ENCODE measurements at places on chromosomes 3 and 15.
A peak's percentile ranks its signal among the peaks of the same experiment; 100 is the strongest.

- no peak for DNase-seq
These were observed 421.9 kb upstream of the CADM2 start for GRCh38 chr3:84536916-84537315.

- DNase-seq = no peak
These were observed 7.7 kb upstream of the GOLGB1 start for GRCh38 chr3:121757087-121757811.

DNA sequence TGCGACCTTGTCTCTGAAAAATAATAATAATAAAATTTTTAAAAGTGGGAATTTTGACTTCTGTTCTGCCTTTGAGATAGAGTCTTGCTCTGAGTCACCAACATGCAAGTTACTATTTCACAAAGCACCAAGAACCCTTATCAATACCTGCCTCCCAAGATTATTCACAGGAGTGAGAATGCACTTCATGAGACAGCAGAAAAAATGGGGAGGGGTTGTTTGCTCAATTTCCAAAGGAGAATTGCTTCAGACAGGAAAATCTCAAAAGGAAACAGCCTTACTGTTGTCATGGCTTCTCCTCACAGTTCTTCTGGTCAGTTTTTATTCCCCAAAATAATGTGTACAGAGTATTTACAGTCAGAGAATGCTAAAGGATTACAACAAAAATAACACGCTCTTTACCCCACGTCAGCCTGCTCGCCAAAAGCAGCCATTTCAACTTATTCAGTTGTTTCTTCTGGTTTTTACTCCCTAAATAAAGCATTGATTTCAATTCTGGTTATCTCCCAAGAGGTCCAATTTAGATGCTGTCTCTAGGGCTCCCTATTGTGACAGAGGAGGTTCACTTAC lies 89.0 kb downstream of the PPCDC start:
- no peak for DNase-seq

- DNase-seq = peak; percentile 66
These were observed 12.9 kb downstream of the C15orf62 start for GRCh38 chr15:40782609-40783227.

DNA sequence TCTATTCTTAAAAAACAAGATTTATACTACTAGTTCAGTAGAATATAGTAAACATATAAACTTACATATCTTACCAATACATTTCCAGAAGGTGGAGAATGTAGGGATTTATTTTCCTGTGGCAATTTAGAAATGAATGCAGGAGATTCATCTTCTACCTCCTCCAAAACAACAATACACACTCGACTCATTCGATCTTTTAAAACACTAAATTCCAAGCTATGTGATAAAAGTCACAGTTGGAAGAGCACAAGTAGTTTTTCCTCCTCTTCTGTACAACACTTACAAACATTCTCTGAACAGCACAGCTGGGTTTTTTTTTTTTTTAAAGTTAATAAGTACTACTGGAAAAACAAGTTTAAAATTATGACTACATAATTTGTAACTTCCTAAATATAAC lies 1.4 kb downstream of the ANKRD28 start:
- DNase-seq = no peak

- DNase-seq = no peak
These were observed 570 bp downstream of the APH1B start for GRCh38 chr15:63277893-63278456.

- no peak for DNase-seq
These were observed 131.2 kb upstream of the TGFBR2 start for GRCh38 chr3:30475038-30475808.

DNA sequence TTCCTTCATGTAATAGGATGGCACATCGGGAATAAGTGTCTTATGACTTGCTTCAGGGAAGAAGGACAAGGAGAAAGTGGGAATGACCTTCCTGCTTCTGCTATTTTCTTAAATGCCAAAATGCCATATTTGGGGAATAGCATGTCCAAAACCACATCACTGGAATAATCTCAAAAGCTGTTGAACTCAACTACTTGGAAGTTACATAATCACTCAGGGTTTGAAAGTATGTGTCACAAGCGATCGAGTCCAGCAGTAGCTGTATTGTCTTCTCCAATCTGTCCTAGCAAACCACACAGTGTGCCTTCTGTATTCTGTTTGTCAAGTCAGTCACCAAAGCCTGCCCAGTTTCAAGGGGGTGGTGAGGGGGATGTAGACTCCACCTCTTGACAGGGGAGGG lies 58.3 kb upstream of the GADL1 start:
- DNase-seq = no peak

GRCh38 chr3:104768886-104769285 lies 597.8 kb upstream of the ALCAM start:
- DNase-seq = no peak

DNA sequence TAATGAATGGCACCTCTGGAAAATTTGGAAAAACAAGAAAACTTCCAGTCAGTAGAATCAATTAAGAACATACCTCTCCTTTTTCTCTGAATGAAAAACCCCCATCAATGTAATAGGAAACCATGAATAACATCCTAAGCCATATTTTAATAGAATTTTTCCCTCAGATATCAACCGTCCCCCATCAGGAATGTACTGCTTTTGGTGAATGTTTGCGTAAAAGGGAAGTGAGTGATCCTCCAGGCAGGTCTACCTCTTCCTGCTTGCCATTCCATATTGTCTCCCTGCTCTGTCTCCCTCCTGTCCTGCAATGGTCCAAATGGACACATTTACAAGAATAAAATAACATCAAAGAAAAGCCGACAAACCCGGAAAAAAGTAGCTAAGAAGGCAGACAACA lies 30.8 kb downstream of the LAMP3 start:
- DNase-seq = no peak

DNA sequence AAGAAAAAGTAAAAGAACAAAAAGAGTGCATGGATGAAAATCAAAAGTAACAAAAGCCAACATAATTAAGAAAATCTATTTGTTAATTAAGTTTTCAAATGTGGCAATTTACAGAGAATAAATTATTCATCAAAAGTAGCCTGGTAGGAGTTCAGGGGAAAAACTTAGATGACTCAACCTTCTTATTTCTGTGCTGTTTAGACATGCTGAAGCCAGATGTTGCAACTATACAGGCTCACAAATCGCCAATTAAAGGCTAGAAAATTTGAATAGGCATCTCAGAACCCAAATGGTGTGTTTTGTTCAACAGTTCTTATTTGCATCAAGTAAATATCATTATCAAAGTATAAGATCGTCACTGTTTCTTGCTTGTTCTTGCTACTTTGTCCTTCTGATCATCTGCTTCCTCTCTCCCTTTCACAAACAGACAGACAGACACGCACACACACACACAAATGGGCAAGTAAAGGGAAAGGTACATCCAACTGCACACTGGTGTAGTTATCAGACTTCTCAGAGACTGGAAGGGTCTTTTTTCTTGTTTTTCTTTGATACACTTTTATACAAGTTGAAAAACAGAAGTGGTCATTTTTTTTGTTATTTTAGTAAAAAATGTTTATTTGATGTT lies 572.2 kb downstream of the MECOM start:
- DNase-seq = no peak

- no peak for DNase-seq
These were observed 60.1 kb upstream of the GALNT15 start for GRCh38 chr3:16114429-16114828.

DNA sequence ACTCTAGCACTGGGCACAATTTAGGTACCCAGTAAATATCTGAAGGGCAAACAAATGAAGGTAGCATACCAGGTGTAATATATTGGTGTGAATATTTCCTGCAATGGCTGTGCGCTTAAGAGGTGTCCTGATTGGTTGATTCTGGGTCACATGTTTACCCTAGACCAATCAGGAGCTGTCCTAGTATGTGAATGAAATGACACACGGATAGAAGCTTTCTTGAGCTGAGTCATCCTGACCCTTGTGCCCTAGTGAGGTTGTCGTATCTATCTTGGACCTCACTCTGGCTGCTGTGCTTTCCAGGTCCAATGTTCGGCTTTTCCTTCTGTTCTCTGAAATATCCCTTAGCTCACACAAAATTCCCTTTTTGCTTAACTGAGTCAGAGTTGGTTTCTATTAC lies 58.1 kb upstream of the FOXP1 start:
- DNase-seq = no peak

DNA sequence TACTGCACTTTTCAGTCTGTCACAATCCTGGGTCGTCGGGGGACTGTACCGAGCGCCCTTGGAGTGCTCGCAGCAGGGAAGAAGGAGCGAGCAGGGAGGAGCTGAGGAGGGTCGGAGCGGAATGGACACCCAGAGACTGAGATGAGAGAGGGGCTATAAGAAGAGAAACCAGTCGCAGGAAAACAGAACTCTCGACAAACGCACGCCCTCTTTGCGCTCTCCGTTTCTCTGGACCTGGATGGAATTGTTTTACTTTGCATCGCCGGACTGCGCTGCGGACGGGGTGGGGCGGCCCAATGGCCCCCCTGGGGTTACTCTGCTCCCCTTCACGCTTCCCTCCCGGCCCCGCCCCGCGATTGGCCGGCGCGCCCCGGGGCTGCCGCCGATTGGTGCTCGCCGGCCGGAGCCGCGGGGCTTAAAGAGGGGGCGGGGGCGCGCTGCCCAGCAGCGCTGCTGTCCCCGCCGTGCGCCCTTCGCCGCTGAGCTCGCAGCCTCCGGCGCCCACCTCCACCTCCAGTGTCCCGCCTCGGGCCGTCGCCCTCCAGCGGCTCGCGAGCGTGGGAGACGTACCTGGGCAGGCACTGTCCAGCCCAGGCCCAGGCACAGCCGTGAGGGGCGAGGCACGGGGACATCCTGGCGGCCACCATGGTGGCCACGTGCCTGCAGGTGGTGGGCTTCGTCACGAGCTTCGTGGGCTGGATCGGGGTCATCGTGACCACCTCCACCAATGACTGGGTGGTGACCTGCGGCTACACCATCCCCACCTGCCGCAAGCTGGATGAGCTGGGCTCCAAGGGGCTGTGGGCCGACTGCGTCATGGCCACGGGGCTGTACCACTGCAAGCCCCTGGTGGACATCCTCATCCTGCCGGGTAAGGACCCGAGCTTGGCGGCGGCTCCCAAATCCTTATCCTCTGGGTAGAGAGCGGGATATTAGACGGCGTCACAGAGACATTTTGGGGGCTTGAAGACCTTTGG lies at the start of gene CLDN11:
Gene CLDN11, plus strand, starts transcription at position 447 of the 977 bp plus-strand sequence. Its CDS starts 199 bp downstream, at position 646.
- DNase-seq = no peak

DNA sequence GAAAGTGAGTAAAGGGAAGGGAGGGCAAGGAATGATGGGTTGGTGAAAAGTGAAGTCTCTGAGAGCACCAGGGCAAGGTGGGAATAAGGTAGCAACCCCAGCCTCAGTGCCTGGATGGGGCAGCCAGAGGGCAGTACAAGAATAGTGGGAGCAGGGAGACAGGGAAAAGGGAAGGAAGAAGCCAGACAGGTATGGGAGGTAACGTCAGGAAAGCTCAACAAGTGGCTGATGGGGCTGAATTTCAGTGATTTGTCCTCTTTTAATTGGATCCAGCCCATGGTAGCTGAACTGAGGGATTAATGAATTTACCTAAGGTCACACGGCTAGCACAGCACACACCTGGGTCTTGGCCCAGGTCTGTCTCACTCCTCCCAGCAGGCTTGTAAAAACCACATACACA lies 12.6 kb downstream of the RORA start:
- DNase-seq = no peak

DNA sequence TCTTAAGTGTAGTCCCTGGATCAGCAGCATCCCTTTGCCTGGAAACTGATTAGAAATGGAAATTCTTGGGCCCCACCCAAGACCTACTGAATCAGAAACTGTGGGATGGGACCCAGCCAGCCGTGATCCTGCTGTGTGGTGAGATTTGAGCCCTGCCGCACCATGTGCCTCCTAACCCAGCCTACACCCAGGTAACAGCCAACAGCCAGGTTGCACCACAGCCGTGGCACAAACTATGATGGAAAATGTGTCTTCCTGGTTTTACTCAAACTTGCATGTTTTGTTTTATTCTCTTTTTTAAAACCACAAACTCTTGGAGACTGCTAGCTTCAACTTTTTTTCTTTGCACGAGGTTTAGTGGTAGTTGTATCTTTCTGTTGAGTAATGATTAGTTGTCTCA lies 2.6 kb downstream of the LIMD1 start:
- DNase-seq = no peak

- no peak for DNase-seq
These were observed 9.5 kb downstream of the NECTIN3 start for GRCh38 chr3:111081008-111081545.

DNA sequence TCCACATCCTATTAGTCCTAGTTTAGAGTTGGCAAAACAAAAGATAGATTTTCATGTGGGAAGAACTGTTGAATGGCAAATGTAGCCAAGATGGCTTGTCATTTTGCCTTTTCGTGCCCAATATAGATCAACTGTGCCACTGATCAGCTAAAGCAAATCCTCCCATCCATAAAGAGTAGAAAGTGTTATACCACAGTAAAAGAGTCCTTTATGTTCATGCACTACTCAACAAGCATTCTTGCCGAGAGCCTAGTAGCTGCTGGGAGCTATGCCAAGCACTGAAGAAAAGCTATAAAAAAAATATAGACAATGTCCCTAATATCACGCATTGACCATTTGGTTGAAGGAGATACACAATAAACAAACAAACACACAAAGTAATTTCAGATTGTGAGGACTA lies 225.2 kb downstream of the KCNMB2 start:
- DNase-seq = no peak

DNA sequence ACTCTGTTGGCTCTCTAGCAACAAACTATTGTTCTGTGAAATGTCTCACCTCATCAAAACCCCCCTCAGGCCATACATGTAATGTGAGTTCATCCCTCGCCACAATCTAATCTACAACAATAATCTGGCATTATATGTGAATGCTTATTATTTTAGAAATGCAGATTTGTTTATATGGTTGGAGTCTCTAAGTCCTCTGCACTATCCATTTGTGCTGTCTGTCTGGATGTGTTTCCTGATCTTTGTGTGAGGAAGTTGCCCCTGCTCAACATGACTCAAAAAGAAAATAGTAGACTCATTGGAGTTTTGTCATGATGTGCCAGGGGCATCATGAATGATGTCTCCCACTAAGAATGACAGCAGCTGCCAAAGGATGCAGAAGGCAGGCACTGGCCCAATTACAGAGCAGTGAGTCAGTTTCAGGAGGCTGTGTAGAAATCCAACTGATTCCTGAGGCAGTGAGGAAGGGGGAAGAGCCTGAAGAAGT lies 161.6 kb upstream of the PDZRN3 start:
- DNase-seq = no peak

DNA sequence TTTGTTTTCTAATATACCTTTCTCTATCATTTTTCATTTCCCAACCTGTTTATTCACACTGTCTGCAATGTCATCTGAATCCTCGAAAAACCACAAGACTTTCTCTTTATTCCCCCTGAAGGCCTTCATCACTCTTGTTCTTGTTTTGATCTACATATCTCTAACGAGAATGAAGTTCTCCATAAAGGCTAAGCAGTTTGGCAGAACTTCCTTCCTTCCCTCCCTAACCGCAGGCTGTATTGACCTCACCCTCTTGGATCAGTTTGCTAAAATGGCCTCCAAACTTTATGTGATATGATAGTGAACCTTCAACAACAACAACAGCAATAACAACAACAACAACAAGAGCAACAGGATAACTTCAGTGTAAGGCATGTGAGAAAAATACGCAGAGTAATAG lies 392.8 kb downstream of the TIGIT start:
- no peak for DNase-seq

All from effector CD8-positive, alpha-beta T cell (primary cell).